Suprapubic skin (tissue), 4 donors: ENCODE measurements at places on chromosomes 5 and 9. TPM values are rescaled to one million over a fixed set of nuclear protein-coding genes. Genes with fewer than 3 reads are reported as not detected.

Gene TMEM171
- total RNA-seq: 1.1 TPM

- DNase-seq: no peak
- no peak overlapping the region for H3K4me3 ChIP-seq
- no peaks in the 10 kb centered on the region for H3K36me3 ChIP-seq
- H3K27me3 ChIP-seq: no peaks in the 10 kb centered on the region
- no peak overlapping the region for H3K27ac ChIP-seq
Measured at GRCh38 chr5:115599502-115599901, 2.8 kb downstream of the TICAM2 start.

- no peaks in the 10 kb centered on the region for H3K27me3 ChIP-seq
- H3K4me3 ChIP-seq: no peak overlapping the region
- no peak for DNase-seq
- no peaks in the 10 kb centered on the region for H3K4me1 ChIP-seq
- no peaks in the 10 kb centered on the region for H3K36me3 ChIP-seq
- no peak overlapping the region for H3K27ac ChIP-seq
Measured at GRCh38 chr9:88084357-88085183, 53.7 kb downstream of the SPATA31C2 start.

GRCh38 chr5:22852807-22853660, at the start of gene CDH12:
Gene CDH12 (minus strand): TSS chr5:22853344.
- H3K4me3 ChIP-seq: peak within 1 kb of the TSS; percentile 45
- no peak within 1 kb of the TSS for H3K27ac ChIP-seq
- H3K4me1 ChIP-seq: peaks cover 8% of the 10 kb centered on the region
- H3K27me3 ChIP-seq: peaks cover 6% of the 10 kb centered on the region

DNA sequence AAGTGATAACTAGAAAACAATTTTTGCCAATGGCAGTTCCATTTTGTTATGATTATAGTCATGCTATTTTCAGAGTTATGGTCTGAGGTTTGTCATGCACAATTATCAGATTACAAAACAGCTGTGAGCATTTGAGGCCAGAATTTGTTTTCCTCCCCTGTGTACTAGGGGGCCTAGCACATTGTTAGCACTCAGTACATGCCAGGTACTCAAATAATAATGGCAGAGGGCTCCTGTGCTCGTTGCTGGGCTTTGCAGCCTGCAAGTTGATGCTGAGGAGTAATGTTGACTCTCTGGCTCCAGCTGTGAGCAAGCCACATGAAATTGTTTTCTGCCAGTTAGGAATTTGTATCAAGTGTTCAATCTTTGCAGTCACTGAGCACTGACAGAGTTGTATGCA, 6.9 kb downstream of the DNAI1 start:
- no peak overlapping the region for H3K27ac ChIP-seq
- no peaks in the 10 kb centered on the region for H3K27me3 ChIP-seq
- H3K36me3 ChIP-seq: no peaks in the 10 kb centered on the region
- H3K4me1 ChIP-seq: peaks cover 10% of the 10 kb centered on the region
- H3K4me3 ChIP-seq: no peak overlapping the region

DNA sequence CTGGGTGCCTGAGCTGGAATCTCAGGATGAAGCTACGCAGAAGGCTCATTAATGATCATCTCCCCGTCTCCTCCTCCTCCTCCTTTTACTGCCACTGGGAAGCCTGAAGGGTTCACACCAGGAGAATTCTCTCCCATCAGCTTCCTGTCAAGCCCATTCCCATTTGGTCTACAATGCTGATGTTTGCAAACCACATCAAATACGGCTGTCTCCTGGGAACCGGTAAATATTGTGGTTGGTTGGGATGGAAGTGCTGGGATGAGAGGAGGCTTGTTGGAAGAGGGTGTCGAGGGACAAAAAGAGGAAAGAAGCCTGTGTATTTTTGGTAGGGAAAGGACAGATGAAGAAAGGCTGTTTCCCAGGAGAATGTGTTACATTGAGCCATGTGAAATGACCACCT, 13.2 kb upstream of the S1PR3 start:
- H3K4me1 ChIP-seq: peaks cover 15% of the 10 kb centered on the region
- no peaks in the 10 kb centered on the region for H3K27me3 ChIP-seq
- DNase-seq: no peak
- no peaks in the 10 kb centered on the region for H3K36me3 ChIP-seq

DNA sequence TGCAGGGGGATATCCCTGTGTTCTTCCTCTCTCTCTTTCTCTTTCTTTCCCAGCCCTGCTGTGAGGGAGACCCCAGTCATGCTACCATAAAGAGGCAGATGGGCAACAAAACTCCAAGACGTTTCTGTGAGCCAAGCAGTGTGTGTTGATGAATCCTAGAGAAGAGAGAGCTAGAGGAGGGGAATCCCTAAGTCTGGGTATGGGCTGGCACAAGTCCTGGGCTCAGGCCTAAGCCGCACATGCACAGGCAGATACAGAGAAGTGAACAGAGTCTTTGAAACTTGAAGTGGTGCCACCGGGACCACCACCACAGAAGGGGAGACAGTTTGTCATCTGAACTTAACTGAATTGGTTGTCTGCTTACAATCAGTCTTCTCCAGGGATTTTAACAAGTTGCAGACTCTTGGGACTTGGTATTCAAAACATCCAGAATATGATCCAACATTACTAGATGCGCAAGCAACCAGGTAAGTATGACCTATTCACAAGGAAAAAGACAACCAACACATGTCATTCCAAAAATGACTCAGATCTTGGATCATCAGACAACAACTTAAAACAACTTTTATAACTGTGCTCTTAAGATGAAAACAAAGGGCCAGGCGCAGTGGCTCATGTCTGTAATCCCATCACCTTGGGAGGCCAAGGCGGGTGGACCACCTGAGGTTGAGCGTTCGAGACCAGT, 10.4 kb upstream of the FAM120A start:
- no peaks in the 10 kb centered on the region for H3K4me1 ChIP-seq
- no peaks in the 10 kb centered on the region for H3K27me3 ChIP-seq
- H3K4me3 ChIP-seq: no peak overlapping the region
- H3K36me3 ChIP-seq: peaks cover 4% of the 10 kb centered on the region
- no peak overlapping the region for H3K27ac ChIP-seq
- no peak for DNase-seq

- H3K27ac ChIP-seq: peak overlapping the region; percentile 69
- no peaks in the 10 kb centered on the region for H3K27me3 ChIP-seq
- H3K4me3 ChIP-seq: no peak overlapping the region
- peaks cover 20% of the 10 kb centered on the region for H3K4me1 ChIP-seq
Measured at GRCh38 chr5:56607074-56607473, 208.3 kb upstream of the MAP3K1 start.

Gene SPATA31E1
- not detected for total RNA-seq

DNA sequence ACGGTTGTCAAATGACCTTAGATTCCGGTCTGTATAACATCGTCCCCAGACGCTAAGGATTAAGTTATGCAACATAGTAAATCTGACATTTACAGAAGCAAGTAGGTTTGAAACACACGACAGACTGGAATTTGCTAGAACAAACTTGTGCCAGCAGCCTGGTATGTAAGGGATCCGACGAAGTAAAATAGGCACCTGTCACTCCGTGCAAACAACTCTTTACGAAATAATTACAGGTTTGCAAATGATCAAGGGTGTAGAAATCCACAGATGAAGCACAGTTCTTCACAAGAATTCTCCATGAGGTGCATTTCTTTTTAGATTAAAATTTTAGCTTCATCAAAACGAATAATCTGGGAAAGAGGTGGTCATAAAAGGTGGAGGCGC, 508 bp downstream of the MOCS2 start:
- peak overlapping the region; percentile 86 for H3K4me3 ChIP-seq
- peaks cover 22% of the 10 kb centered on the region for H3K4me1 ChIP-seq
- no peak for DNase-seq
- H3K27me3 ChIP-seq: no peaks in the 10 kb centered on the region
- H3K36me3 ChIP-seq: no peaks in the 10 kb centered on the region

DNA sequence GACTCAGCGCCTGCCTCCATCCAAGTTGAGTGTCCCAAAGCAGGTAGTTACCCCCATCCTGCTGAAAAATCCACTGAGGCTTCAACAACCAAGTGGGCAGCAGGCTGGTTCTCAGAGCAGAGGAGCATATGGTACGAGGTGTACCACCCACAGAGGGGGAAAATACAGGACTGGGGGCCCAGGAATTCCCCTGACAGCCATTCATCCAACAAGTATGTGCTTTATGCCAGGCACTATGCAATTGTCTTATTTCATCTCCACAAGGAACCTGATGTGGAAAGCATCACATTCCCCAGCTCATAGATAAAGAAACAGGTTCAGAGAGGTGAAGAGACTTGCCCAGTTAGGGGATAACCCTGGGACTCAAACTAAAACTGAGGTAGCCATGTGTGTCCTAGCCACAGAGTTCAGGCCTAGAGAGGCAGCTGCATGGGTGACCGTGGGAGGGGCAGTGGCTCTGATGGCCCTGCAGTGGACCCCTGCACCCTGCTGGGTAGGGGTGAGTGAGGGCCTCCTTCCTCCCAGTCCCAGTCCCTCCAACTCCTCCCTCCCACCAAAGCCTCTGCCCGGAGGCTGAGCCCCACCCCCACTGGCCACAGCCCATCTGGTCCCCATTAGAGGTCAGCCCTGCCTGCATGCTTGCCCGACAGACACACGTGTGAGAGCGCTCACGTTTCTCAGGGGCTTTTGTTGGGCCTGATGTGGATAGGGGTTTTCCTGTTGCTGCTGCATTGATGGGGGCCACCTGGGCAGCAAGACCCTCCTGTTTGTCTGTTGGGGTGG, 11.5 kb downstream of the PDLIM4 start:
- peaks cover 46% of the 10 kb centered on the region for H3K36me3 ChIP-seq
- H3K4me1 ChIP-seq: peaks cover 54% of the 10 kb centered on the region
- no peak for DNase-seq
- no peak overlapping the region for H3K27ac ChIP-seq
- no peak overlapping the region for H3K4me3 ChIP-seq

GRCh38 chr9:129626625-129627284, 792 bp downstream of the NTMT1 start:
- DNase-seq: no peak
- H3K4me1 ChIP-seq: peaks cover 65% of the 10 kb centered on the region
- no peaks in the 10 kb centered on the region for H3K36me3 ChIP-seq
- peak overlapping the region; percentile 84 for H3K27ac ChIP-seq
- peak overlapping the region; percentile 82 for H3K4me3 ChIP-seq
- no peaks in the 10 kb centered on the region for H3K27me3 ChIP-seq

Gene OLFM1
- total RNA-seq: 15.4 TPM

GRCh38 chr9:30075451-30076199, 2308.8 kb upstream of the ACO1 start:
- H3K36me3 ChIP-seq: no peaks in the 10 kb centered on the region
- DNase-seq: no peak
- H3K27me3 ChIP-seq: no peaks in the 10 kb centered on the region

DNA sequence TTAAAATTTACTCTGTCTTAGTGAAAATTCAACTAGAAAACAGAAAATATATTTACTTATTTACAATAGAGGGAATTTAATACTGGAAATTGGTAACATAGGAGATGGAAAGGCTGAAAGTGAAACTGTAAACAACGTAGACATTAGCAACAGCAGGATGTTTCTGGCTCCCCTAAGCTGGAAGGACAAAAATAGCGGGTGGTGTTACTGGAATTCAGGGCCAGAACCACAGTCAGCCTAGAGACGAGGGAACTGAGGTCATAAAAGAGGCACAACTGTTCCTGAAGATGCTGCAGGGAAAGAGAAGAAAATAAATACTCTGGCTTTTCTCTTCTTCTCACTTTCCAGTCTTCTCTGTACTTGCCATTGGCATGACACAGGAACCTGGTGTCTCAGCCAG, 80.4 kb upstream of the NIPBL start:
- H3K4me3 ChIP-seq: no peak overlapping the region
- H3K27me3 ChIP-seq: no peaks in the 10 kb centered on the region
- H3K36me3 ChIP-seq: no peaks in the 10 kb centered on the region
- H3K4me1 ChIP-seq: no peaks in the 10 kb centered on the region
- no peak overlapping the region for H3K27ac ChIP-seq

GRCh38 chr9:4803670-4804530, 11.2 kb downstream of the RCL1 start:
- H3K27me3 ChIP-seq: no peaks in the 10 kb centered on the region
- H3K4me3 ChIP-seq: no peak overlapping the region
- H3K27ac ChIP-seq: no peak overlapping the region
- DNase-seq: no peak

DNA sequence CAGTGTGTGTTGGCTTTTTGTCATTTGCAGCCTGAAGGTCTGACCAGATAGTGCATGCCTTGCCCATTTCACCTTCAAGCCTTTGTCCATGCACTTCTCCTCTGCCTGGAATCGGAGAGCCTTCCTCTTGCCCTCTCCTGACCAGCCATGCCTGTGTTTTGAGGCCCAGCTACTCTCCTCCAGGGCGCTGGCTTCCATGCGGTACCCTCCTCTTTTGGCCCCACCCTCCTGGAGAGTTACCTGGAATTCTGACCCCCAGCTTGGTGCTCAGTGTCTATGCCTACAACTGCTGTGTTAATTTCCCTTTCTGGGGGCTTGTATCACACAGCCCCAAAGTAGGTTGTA, 52.5 kb downstream of the CXXC5 start:
- H3K36me3 ChIP-seq: no peaks in the 10 kb centered on the region
- H3K4me3 ChIP-seq: no peak overlapping the region
- H3K27me3 ChIP-seq: no peaks in the 10 kb centered on the region
- H3K4me1 ChIP-seq: peaks cover 35% of the 10 kb centered on the region

DNA sequence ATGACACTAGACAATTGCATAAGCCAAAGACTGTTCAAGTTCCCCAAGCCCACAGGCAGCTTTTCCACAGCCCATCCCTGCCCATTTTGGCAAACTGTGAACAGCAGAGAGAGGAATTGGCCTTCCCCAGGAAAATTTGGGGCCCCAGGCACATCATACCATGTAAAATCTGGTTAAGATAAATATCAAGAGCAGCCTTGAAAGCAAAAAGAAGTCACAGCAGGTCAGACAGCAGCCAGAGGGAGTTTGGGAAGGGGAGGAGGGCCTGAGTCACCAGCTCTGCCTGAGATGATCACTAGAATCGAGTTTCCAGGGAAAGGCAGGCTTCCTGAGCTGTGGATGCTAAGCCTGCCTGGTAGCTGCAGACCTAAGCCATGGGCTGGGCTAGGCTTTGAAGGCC, 179.2 kb downstream of the RFK start:
- no peak overlapping the region for H3K4me3 ChIP-seq
- peaks cover 24% of the 10 kb centered on the region for H3K27me3 ChIP-seq
- H3K36me3 ChIP-seq: no peaks in the 10 kb centered on the region
- DNase-seq: no peak
- peaks cover 11% of the 10 kb centered on the region for H3K4me1 ChIP-seq

GRCh38 chr9:35905051-35905781, 786 bp upstream of the HRCT1 start:
- H3K4me1 ChIP-seq: peaks cover 66% of the 10 kb centered on the region
- H3K4me3 ChIP-seq: no peak overlapping the region
- peak overlapping the region; percentile 96 for H3K27ac ChIP-seq
- H3K27me3 ChIP-seq: peaks cover 3% of the 10 kb centered on the region
- DNase-seq: no peak
- no peaks in the 10 kb centered on the region for H3K36me3 ChIP-seq

GRCh38 chr5:54610197-54610944, 92.8 kb downstream of the SNX18 start:
- no peak for DNase-seq
- H3K36me3 ChIP-seq: no peaks in the 10 kb centered on the region
- H3K27ac ChIP-seq: no peak overlapping the region
- H3K4me3 ChIP-seq: no peak overlapping the region

- H3K36me3 ChIP-seq: no peaks in the 10 kb centered on the region
- H3K27ac ChIP-seq: no peak overlapping the region
- DNase-seq: no peak
- H3K27me3 ChIP-seq: no peaks in the 10 kb centered on the region
Measured at GRCh38 chr5:54361691-54362411, 51.5 kb upstream of the ARL15 start.

GRCh38 chr9:124030969-124031451, 19.4 kb downstream of the LHX2 start:
- DNase-seq: no peak
- H3K4me1 ChIP-seq: peaks cover 6% of the 10 kb centered on the region
- H3K4me3 ChIP-seq: no peak overlapping the region
- H3K27me3 ChIP-seq: peaks cover 74% of the 10 kb centered on the region
- no peaks in the 10 kb centered on the region for H3K36me3 ChIP-seq

Gene PHF24
- total RNA-seq: 0.26 TPM
